NCI-H748 treated with DMSO at 0.1 percent for 48 hours (cell line): ENCODE measurements at places on chromosomes 6 and 20.

DNA sequence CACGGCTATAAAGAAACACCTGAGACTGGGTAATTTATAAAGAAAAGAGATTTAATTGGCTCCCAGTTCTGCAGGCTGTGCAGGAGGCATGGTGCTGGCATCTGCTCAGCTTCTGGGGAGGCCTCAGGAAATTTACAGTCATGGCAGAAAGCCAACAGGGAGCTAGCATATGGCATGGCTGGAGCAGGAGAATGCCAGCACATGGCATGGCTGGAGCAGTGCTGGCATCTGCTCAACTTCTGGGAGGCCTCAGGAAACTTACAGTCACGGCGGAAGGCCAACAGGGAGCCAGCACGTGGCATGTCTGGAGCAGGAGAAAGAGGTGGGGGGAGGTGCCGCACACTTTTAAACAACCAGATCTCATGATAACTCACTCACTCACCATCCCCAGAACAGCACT, 32.5 kb upstream of the DACT2 start:
- DNase-seq: no peak

- no peak for DNase-seq
These were observed 4.5 kb downstream of the DSP start for GRCh38 chr6:7546020-7546369.

GRCh38 chr6:159751448-159751847, 10.4 kb upstream of the ACAT2 start:
- no peak for DNase-seq

GRCh38 chr20:45495501-45495941, 19.9 kb downstream of the SPINT3 start:
- DNase-seq: no peak

DNA sequence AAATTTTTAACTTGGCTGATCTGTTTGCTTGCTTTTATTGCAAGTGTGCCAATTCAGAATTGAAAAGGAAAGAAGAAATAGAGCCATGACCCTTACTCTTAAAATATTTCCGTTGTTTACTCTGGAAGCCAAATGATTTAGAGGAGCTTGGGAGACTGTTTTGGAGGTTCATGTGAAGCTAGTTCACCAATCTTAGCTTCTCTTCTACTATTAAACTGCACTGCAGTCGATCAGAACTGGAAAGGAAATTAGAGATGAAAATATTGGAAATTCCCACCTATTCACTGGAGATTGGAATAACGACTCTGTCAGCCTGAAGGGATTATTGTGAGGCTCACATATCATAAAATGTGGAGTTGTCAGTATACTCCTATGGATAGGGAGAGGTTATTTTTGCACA, 81.8 kb downstream of the MLIP start:
- no peak for DNase-seq

DNA sequence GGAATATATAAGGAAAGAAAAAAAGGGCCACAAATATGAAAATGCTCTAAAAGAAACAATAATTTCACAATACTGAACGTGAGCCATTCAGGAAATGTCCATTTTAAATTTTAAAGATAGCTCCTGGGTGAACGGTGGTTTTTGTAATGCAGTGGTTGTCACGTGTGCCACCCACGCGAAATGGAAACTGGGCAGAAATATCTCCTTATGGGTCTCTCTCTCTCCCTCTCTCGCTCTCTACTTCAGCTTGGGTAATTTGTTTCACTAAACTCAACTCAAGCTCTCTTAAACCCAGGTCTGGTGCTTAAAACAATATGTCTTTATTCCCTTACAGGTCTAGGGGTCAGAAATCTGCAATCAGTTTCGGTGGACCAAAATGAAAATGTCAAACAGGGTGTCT, 150.8 kb downstream of the OR2B2 start:
- no peak for DNase-seq

DNA sequence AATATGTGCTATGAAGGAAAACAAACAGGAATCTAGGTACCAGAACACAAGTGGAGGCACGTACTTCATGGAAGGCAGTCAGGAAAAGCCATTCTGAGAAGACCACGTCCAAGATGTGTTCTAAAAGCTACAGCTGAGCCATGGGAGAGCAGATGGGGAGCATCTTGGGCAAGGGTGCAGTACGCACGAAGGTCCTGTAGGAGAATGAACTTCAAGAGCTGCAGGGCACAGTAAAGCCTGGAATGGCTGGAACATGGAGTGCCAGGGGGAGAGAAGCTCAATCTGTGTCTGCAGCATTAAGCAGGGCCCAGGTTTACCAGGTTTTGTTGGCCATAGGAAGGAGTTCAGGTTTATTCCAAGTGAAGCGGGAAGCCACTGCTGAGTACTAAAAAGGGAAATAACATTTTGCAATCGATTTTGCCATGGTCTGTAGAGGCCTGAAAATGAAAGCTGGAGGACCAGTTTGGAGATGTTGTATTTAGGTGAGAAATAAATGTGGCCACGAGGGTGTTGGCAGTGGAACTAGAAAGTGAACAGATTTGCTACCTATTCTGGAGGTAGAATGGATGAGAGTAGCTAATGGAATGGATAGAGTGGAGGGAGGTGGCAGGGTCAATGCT, 29.9 kb downstream of the ADTRP start:
- DNase-seq: no peak

DNA sequence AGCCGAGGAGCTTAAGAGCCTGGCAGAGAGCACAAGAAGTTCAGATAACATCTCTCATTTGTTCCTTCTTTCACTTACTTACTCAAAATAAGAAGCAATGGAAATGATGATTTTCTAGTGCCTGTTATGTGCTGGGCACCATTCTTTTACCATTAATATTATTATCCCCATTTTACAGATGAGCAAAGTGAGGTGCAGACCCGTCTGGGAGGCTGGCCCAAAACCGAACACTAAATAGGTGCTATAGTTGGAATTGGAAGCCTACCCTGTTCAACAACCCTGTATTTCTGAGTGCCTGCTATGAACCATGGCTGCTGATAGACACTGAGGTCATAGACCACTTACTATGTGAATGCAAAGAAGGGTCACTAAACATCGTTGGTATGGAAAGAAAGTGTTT, 25.0 kb upstream of the MTRF1L start:
- DNase-seq: no peak
